ENCODE measurements at places on chromosomes 3 and 15.

DNA sequence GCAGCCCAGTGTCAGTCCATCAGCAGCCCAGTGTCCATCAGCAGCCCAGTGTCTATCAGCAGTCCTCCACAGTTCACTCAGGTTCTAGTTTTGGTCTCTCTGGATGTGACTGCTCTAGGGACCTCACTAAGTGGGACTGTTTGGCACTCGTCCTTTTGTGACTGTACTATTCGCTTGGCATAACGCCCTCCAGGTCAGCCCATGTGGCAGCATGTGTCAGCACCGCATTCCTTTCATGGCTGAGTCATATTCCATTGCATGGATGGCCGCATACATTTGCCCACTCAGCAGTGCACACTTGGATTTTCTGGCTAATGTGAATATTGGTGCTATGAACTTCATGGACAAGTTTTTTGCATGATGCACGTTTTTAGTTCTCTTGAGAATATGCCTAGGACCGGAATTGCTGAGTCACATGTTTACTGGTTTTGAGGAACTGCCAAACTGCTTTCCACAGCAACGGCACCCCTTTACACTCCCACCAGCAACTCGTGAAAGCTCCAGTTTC is 16.4 kb downstream of the CHST13 start:
- peak; percentile 1 for DNase-seq

DNA sequence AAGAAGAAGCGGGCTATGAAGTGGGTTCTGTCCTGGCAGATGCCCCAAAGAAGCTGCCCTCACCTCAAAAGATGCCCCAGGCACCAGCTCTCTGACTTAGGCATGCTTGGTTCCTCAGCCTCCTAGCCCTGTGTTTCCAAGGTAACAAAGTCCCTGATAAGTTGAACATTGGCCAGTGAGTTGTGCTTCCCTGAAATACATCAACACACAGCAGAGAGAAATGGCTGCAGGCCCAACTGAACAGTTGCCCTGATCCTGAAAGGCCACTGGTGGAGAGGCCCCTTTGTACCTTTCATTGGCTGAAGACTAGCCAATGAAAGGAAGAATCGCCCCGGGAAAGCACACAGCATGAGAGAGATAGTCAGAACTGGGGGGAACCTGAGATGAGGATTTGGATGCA is 169.9 kb upstream of the CTNNB1 start:
- no peak for DNase-seq

GRCh38 chr3:124217542-124217941 is 225.6 kb upstream of the ROPN1 start:
- DNase-seq: no peak

GRCh38 chr3:122281891-122282290 is 43.2 kb upstream of the CSTA start:
- no peak for DNase-seq

DNA sequence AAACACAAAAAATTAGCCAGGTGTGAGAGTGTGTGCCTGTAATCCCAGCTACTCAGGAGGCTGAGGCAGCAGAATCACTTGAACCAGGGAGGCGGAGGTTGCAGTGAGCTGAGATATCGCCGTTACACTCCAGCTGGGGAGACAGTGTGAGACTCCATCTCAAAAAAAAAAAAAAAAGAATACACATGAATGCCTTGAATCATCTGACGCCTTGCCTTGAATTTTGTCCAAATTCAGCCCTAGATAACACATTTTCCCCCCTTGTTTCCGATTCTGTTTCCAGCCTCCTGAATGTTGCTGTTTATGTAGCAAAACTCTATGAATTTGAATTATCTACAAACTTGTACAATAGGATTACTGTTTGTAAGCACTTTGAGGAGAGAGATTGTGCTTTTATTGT is 98.7 kb upstream of the ARL6 start:
- DNase-seq: no peak

DNA sequence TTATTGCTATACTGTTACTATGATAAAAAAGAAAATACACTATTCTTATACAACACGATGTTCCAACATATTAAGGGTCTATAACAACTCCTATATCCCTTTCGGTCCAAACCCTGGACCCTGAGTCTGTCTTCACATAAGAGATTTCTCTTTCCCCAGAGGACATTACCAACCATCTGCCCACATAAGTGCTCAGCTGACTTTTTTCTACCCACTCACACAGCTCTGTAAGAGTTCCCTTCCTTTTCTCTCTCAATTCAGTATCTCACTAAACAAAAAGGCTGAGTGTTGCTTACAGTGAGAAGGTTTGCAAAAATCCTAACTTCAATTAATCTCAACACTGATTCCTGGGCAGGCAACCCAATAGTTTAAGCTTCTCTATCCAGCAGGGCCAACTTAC is 30.5 kb downstream of the ITGB5 start:
- no peak for DNase-seq

DNA sequence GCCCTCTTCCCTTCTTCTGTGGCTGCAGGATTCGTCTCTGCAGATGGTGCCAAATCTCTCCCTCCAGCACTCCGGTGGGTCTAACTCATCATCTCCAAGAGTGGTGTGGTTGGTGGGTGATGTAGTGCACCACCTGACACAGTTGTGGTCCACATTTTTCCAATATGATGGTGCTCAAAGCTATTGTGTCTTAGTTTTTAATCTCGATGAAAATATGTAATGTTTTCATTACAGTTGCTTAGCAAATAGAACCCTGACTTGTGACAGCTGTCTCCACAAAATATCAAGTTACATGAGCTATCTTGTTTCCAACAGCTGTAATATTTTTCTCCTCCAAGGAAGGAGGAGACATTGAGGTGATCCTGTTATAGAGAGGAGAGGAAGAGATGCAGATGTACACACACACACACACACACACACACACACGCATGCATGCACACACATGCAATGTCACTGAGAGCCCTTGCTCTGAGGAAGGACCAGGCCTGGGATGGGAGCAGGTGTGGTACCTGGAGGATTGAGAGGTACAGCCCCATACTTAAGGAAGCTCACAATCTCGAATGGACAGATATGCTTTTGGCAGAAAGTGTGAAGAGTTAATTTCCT is 15.7 kb upstream of the ESYT3 start:
- DNase-seq: no peak

GRCh38 chr3:77541203-77541922 is 501.5 kb downstream of the ROBO2 start:
- no peak for DNase-seq

All from activated B cell treated with CpG ODN at 0.5 μM for 24 hours (primary cell).